ENCODE measurements at places on chromosomes 16 and 17.

GRCh38 chr16:7938175-7938574 is 605.5 kb downstream of the RBFOX1 start:
- no peak for DNase-seq

DNA sequence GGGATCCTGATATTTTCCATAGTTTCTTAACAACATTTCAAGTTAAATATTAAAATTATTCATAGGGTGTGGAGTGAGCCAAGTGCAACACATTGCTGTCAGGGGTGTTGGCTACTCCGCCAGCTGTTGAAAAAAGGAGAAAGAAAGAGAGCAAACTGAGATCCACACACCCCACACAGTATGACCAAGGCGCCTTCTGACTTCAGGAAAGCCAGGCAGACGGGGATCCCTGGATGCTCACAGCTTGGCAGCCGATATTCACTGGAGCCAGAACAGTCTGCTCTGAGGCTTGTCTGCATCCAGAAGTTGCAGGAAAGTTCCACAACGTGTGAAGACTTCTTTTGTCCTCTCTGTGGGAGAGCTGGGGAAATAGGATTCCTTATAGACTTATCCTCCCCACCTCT is 9.3 kb downstream of the CHD9NB start:
- no peak for DNase-seq

- no peak for DNase-seq
Observed at GRCh38 chr17:16428098-16428882, 12.9 kb downstream of the TRPV2 start.

- DNase-seq, result no peak
Observed at GRCh38 chr16:63223851-63224250, 1187.6 kb upstream of the CDH8 start.

GRCh38 chr17:2563543-2563942 is 29.9 kb upstream of the PAFAH1B1 start:
- DNase-seq, result no peak

DNA sequence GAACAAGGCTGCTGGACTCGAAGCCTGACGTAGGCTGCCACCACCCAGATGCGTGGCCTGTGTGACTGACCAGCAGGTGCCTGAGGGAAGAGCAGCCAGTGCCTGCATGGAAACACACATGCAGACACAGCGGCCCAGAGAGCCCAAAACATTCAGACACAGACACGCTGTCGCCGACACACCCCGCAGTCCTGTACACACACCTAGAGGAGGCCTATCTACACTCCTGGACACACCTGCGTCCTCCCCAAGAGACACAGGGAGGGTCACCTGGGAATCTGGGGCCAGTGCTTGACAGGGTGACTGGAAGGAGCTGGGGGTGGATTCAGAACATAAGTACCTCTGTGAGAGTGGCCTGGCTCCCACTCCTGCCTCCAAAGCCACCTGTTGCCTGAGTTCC is 6.1 kb upstream of the TSPOAP1 start:
- no peak for DNase-seq

Measured in effector memory CD8-positive, alpha-beta T cell (primary cell).